Right cardiac atrium (tissue), 5 donors: ENCODE measurements at places on chromosomes 2 and 18. TPM values are rescaled to one million over a fixed set of nuclear protein-coding genes. Genes with fewer than 3 reads are reported as not detected.

The EVX2 gene
- not detected for total RNA-seq

The TRIM43 gene
- total RNA-seq: not detected

The FIGN gene
- total RNA-seq: 13.5 TPM

The NDC80 gene
- total RNA-seq: 0.28 TPM

The PRKAG3 gene
- total RNA-seq: 0.15 TPM

The CPSF3 gene
- total RNA-seq: 15.1 TPM

The VWC2L gene
- total RNA-seq: not detected

The NPPC gene
- total RNA-seq: 3.4 TPM

The RASGRP3 gene
- 61.6 TPM for total RNA-seq

The WDR75 gene
- total RNA-seq: 20.0 TPM

The CHRND gene
- not detected for total RNA-seq

The MC2R gene
- not detected for total RNA-seq
